ENCODE measurements at places on chromosomes 1 and 21.

DNA sequence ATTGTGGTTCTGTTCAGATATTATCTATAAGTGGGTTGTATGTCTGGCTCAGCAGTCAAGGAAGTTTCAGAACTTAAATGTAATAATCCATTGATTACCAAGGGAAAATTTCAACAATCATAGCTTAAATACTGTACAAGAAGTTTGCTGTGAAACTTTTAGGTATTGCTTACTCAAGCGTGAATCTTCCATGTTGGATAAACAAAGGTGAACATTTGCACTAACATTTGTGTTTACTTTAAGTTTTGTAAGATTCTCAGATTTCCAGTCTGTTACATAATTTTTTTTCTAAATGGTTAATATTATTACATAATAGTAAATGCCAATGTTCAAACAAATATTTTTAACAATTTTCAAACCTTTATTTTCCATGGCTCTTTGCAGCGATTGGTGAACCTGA lies 285.6 kb downstream of the NCAM2 start:
- DNase-seq: no peak

GRCh38 chr1:1069711-1070676 lies 4.1 kb downstream of the RNF223 start:
- no peak for DNase-seq

DNA sequence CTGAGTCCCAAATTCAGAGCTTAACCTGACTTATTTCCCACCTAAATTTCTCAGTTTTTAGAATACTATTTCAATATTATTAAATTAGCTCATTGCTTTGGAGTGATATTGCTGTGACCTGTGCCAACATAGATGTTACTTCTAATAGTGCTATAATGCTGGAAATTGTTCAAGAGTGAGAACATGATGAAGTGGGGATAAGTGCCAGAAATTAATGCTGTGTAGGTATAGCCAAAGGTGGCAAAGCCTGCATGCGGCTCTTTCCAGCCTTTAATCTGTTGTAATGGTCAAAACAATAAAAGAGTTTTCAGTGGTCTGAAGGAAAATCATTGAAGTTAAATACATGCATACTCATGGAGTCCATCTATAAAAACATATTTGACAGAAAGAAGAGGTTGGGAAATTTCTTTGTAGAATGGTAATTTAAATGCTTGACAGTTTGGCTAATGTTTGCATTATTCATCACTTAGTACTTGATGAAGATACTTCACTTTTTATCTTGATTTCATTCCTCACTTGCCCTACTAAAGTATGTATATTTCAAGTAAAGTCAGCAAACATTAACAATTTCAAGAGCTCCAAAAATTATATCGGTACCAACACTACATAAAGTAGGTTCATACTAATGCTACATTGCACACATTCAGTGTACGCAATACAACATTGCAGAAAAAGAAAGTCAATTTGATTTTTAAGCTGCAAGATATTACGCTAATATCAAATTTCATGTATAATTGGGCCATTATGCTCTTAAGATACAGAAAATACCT lies 82.1 kb downstream of the OLFM3 start:
- DNase-seq: no peak

DNA sequence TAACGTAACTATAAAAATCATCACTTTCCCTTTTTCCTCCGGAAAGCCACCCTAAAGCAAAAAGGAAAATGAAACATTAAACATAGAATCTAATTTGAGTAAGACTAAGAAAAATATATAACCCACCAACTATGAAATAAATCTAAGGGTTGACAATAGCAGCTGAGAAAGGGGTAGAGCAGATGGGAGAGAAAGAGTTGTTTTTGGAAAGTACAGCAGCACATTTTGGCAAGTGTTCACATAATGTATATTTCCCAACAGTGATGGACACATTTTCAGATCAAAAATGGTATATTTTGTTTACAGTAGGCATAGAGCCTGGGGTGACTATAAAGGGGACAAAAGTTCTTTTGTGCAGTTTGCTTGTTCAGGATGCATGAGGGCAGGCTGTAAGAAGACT lies 1287.4 kb upstream of the B3GALT2 start:
- no peak for DNase-seq

- no peak for DNase-seq
Observed at GRCh38 chr1:241828463-241829021, 19.5 kb upstream of the EXO1 start.

GRCh38 chr1:109954041-109954512 lies 30.5 kb upstream of the AHCYL1 start:
- no peak for DNase-seq

GRCh38 chr1:196178083-196178635 lies 430.1 kb downstream of the KCNT2 start:
- DNase-seq: no peak

GRCh38 chr1:247448107-247448791 lies 9.7 kb downstream of the OR2B11 start:
- no peak for DNase-seq

DNA sequence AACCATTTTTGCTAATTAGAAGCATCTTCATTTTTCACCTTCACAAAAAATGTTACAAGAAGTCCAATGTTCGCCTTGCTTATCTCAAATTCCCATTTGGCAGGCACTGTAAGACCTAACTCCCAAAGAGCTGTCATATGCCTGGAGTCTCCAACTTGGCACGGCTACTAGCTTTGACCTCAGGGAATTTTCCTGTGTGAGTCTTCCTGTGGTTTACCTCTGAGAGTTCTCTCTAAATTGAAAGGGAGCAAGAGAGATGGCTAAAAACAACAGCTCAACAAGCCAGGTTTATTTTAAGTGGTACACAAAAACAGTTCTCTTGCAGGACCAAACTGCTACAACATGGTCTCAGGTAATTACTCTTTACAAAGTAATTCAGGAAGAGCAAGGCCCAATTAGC lies 756.0 kb upstream of the ADGRL2 start:
- no peak for DNase-seq

DNA sequence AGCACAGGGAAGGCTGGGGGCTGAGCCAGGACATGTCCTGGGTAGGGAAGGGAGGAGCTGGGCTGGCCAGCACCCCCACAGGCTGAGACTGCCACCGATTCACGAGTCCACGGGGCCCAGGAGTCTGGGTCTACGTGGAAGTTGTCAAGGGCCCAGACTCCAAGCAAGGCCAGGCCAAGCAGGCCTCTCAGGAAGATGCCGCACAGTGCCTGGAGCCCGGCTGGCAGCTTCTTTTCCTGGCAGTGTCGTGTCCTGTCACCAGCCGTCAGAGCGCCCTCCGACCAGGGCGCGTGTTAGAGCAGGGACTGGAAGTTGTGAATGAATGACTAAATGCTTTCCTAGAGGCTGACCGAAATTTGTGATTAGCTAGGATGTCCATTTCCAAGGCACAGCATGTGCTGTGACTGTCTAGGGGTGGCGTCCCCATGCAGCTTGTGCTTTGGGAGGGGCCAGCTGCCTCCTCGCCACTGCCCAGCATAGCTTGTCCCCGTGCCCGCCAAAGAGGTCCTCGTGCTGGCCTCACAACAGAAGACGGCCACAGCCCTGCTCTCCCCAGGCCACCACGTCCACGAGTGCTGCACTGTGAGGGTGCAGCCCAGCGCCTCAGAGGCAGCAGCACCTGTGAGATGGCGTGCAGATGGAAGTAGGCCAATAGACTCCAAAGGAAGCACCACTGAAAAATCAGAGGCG lies 147.4 kb upstream of the COL6A1 start:
- DNase-seq: no peak

- no peak for DNase-seq
Observed at GRCh38 chr1:45793942-45794604, 9.3 kb upstream of the MAST2 start.

DNA sequence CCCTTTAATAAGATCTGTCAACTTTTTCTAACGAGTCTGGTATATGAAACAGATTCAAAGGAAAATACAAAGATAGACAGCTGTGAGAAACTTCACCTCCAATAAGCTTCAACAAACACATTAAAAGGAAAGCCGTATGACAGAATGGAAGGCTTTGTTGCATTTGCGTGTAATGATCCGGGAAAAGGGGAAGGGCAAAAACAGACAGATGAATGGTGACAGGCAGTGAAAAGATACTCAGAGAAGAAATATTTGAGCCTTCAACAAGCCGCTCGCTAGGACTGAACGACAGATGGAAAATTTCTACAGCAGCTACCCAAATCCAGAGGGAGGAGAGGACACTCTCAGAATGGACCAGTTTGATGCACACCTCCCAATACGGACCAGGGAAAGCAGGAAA lies 14.9 kb downstream of the COPA start:
- DNase-seq: no peak

DNA sequence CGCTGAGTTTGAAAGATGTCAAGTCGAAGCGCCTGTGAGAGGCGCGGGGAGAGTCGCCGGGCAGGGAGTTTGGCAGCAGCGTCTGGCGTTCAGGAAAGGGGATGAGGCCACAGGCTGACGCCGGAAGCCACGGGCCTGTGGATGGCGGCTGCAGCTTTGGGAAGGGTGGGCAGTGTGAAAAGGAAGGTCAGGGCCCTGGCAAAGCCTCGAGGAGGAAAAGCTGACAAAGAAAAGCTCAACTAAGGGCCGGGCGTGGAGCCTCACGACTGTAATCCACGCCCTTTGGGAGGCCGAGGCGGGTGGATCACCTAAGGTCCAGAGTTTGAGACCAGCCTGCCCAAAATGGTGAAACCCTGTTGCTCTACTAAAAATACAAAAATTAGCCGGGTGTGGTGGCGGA lies 25.2 kb upstream of the COX20 start:
- no peak for DNase-seq

GRCh38 chr1:225447650-225448089 lies 19.8 kb upstream of the LBR start:
- DNase-seq: no peak

DNA sequence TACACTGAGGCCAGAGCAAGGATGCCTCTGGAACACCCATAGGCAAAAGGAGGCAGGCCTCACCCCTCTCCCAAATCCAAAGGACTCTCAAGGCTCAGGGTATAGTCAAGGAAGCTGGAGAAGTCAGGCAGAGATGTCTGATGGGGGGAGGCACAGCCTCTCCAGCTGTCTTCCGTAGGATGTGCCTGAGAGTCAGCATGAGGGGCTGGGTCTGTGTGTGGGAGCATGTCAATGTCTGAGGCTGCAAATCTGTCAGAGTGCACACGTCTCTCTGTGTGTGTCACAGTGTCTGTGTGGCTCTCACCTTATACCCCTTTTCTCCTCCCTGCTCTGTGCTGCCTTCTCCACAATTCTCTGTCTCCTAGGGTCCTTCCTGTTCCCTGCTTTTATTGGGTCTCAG lies 4.0 kb downstream of the HPCAL4 start:
- no peak for DNase-seq

- peak; percentile 7 for DNase-seq
Observed at GRCh38 chr1:116667575-116668105, at the start of gene IGSF3. Gene IGSF3 (minus strand): TSS chr1:116667733. CDS start chr1:116666326, 1,407 bp downstream.

DNA sequence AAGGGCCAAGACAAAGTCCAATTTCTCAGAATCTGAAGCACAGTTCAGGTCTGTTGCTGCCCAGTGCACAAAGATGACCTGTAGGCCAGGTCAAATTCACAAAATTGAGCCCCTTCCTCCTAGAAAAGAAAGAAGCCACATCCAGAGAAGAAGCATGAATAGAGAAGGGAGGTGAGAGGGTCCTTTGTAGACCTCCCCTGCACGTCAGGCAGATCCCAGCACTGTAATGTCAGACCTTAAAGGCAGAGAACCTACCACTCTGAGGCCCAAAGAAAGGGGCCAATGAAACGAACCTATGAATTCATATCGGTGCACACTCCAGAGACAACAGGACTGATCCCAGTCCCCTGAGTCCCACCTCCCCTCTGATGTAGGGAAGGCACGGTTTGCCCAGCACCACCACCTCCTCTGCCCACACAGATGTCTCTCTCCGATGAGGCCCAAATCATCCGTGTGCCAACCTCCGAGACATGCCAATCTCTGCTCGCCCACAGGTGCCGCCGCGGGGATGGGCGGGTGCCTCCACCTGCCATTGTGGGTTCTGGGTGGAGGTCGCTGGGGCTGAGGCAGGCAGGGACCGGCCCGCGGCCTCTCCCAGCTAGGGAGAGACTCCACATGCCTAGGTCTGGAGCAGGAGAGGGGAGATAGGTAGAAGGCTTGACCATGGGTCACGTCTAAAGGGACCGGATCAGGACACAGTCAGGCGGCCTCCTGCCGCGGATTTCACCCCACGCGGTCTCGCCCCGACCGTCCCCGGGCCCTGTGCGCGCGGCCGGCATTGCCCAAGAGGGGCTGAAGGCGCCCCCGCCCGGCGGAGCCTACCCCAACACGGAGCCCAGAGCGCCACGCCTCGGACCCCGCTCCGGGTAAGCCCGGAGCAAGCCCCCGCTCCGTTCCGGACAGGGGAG lies 42.1 kb downstream of the RRAGC start:
- DNase-seq: no peak

GRCh38 chr1:63363014-63363413 lies 4.4 kb upstream of the ALG6 start:
- no peak for DNase-seq

GRCh38 chr1:203273869-203274602 lies 31.3 kb upstream of the BTG2 start:
- no peak for DNase-seq

DNA sequence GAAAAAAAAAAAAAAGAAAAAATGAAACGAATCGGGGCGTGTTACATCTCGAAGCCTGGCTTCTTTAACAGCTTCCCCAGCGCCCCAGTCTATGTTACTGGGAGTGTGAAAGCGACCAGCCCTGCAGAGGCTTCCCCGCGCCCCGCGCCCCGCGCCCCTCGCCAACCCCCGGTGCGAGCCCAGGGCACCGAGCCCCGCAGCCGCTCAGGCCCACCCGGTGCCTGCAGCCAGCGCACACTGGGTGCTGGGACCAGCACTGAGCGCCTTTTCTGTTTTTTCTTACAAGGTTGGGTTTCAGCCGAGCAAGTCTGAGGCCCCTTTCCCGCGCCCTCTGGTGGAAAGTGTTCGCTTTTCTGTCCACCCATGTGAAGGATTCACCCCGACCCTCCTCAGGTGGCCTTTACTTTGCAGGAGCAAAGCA lies 42.1 kb upstream of the ZNF496 start:
- peak; percentile 34 for DNase-seq

DNA sequence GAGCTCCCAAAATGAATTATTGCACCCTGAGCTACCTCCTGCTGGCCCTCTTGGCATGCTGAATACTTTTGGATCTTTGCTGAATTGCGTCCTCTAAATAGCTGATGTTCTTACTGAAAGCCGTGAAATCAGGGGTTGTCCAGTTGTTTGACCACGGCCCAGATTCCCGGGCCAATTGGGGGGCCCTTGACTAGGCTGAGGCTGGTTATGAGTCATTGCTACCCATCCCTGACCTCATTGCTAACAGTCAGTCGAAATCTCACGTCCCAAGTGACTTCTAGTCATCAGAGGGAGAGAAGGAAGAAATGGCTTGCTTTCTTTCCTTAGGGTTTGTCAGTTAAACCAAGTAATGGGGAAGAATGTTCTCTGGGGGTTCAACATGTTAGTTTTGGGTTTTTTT lies 37.4 kb downstream of the SMYD2 start:
- DNase-seq: no peak

Data from activated gamma-delta T cell treated with anti-CD3 and anti-CD28 coated beads, Interleukin-2, amount 50 U/mL, for 16 hours (primary cell).